ENCODE measurements at places on chromosomes 11 and 22.

DNA sequence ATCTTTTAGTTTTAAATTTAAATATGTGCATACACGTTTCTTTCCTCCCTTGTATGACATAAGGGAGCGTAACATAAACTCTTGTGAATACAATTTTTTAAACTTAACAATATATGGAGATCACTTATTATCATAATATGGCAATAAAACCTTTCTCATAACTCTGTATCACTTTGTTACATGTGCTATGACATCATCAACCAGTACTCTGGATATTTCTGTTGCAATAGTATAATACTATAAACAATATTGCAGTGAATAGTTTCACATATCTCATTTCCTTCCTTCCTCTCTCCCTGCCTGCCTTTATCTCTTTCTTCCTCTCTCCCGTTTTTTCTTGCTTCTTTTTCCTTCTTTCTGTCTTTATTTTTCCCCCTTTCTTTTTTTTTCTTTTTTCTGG is 1278.0 kb upstream of the CNTN5 start:
- DNase-seq = no peak

DNA sequence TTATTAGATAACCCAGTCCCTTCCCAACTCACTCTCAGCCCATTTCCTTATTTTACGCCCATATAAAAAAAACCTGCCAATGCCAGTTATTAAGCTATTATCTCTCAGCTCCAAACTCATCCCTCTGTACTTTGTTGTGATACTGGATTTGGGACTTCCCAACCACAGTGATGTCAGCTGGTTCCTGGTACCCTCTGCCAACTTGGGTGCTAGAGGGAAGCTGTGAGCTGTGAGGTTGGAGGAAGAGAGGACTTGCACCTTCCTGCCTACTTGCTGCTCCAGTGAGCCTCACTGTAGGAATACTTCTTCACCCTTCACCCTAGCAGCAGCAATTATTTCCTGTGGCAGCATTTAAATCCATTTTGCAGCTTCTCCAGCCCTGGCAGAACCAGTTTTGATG is 19.2 kb upstream of the CSF2RB start:
- no peak for DNase-seq

- DNase-seq = no peak
Observed at GRCh38 chr11:10725114-10725906, 25.7 kb upstream of the CTR9 start.

- no peak for DNase-seq
Observed at GRCh38 chr22:46977656-46978343, 215.3 kb downstream of the TBC1D22A start.

Measured in AG09309 (cell line).